Fibroblast of skin of left biceps (primary cell): ENCODE measurements at places on chromosomes 12 and 14.

GRCh38 chr14:74962046-74962445, 6.6 kb upstream of the PGF start:
- no peak for DNase-seq

- DNase-seq = peak; percentile 5
Observed at GRCh38 chr12:27814851-27815591, 35.0 kb upstream of the MANSC4 start.

- peak; percentile 59 for DNase-seq
Observed at GRCh38 chr12:25438638-25439037, 114.4 kb downstream of the LMNTD1 start.

DNA sequence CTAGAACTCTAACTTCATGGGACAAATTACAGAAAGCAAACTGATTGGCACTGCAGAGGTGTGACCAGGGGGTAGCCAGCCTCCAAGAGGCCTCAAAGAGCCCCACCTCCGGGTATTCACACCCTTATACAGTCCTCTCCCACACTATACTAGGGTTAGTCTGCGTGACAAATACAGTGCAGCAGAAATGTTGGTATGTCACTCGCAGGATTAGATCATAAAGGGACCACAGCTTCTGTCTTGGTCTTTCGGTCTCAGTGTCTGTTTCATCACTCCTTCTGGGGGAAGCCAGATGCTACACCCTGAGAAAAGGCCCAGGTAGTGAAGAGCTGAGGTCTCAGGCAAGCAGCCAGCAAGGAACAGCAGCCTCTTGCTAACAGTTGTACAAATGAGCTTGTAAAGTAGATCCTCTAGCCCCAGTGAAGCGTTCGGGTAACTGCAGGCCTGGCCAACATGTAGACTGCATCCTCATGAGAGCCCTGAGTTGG, 68.9 kb upstream of the SAV1 start:
- no peak for DNase-seq

GRCh38 chr12:122250047-122250446, 16.2 kb downstream of the VPS33A start:
- no peak for DNase-seq
